Calu3 (cell line): ENCODE measurements at places on chromosomes 1 and 21.

DNA sequence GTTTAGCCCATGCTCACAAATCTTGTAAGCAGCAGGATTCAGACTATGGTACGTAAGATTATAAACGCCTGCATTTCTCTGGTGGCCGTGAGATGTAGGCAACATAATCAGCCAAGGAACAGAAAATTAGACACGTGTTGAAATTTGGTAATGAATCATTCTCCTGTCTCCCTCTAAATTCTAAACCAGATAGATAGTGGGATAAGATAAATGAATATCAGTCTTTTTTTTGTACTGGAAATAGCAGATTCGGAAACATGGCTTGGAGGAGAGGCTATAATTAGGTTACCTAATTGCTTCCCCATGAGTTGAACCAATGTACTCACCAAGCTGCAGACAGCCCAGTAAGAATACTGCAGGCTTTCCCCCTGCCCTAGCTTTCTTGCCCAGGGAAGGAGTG, 172.3 kb downstream of the TGFB2 start:
- DNase-seq, result no peak

GRCh38 chr1:223726380-223727001, 14.2 kb downstream of the CAPN2 start:
- peak; percentile 85 for DNase-seq

DNA sequence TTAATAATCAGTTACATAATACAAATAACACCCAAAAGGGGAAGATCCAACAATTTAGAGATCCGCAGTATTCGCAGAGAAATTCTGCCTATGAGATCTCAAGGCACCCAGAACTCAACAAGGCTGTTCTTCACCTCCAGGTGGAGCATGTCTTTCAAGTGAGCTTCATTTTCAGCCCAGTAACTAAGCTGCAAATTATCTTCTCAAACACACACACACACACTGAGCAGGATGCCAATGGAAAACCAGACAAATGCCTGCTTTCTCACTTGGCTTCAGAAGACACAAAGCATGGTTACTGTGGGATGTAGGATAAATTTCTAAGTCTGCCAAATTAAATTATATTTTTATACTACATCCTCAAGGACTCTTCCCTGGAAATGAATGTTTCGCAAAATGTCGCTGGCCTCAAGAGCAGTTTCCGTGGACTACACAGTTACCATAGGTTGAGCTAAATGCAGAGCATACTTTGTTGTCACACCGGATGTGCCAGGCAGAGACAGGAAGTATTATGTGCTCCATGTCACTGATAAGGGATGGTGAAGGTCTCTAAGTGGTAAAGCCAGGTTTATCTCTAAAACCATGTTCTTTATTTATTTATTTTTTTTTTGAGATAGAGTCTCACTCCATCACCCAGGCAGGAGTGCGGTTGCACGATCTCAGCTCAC, 30.3 kb downstream of the UBR4 start:
- no peak for DNase-seq

GRCh38 chr1:18178111-18178510, 70.5 kb downstream of the IGSF21 start:
- no peak for DNase-seq

DNA sequence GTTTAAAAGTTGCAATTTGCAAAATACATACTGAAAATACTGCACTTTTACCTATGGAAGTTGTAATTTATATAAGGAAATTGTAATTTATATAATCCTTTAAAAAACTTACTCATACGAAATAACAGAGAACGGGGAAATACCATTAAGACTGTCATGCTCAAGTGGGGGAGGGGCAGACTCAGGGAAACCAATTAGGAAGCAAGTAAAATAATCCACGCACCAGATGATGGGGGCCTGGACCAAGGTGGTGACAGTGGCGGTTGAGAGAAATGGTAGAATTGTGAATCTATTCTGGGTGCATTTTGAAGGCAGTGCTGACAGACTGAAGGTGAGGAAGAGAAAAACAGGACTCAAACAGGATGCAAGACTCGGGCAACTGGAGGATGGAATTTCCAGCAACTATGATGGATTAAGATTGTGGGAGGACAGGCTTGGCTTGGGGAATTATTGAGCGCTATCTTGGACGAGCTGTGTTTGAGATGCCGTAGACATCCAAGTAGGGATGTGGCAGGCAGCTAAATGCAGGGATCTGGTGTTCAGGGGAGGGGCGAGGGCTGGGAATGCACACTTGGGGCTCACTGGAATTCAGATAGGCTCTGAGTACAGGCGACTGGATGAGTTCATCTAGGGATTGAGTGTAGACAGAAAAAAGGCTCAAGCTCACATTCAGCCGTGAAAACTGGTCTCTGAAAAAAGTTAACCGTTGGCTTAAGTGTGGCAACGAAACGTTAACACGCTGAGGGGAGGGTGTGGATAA, 977 bp downstream of the LCA5L start:
- DNase-seq, result no peak

DNA sequence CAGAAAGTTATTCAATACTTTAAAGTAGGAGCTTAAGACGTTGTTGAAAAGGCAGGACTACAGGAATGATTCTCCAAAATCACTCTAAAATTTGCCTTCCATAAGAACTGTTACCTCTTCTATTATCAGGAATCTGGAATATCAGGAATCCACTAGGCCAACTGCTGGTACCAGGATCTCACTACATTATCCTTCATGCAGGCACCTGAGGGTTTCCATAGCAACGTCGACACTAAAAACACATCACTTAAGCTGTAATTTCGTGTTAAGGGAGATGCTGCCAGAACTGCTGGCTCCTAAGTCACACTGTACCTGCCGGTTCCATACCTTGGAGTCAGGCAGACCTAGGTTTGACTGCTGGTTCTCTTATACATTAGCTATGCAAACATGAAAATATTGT, 139.7 kb upstream of the C1orf87 start:
- no peak for DNase-seq

- DNase-seq, result no peak
Measured at GRCh38 chr1:1599030-1599934, 653 bp downstream of the FNDC10 start.

DNA sequence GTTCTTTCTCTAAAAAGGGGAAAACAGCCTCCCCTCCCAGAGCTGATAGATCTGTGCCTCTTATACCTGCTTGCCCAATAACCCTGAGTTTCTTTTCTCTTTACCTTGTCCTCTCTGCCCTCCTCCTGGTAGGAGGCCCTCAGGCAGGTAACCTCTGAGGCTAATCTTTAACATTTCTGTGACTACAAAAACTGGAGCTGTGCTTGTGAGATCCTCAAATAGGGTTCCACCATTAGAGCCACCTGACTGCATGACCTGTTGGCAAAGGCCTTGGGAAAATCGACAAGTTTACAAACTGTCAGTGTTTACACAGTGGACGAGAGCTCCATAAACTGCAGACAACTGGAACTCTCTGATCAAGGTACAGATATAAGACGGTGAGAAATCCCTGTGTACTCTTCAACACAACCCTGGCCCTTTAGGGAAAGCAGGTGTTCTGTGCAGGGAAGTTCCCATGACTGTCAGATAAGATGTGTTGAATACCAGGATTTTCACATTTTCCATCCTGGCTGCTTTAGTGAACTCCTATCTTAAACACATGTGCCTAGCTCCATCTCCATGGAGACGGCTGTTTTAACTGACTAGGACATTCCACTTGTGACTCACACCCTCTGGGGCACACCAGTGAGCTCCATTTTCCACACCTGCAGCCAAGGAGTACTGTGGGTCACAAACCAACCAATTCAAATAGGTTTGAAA, 38.3 kb downstream of the ECE1 start:
- peak; percentile 30 for DNase-seq

DNA sequence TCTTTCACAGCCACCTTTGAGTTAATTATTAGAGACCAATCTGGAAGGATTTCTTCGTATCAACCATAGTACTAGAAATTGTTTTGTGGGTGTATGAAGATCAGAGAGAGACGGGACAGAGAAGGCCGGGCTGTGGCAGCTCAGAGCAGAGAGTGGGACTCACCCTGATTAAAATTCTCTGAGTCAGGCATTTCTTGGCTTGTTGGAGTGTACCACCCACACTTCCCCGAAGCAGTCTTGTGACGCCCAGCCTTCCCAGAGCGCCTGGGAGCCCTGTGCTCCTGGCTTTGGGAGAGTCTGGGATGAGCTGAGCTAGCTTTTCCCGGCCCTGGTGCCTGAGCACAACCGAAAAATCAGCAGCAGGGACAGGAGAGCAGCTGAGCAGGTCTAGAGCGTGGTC, 19.4 kb downstream of the PLEKHM2 start:
- no peak for DNase-seq

DNA sequence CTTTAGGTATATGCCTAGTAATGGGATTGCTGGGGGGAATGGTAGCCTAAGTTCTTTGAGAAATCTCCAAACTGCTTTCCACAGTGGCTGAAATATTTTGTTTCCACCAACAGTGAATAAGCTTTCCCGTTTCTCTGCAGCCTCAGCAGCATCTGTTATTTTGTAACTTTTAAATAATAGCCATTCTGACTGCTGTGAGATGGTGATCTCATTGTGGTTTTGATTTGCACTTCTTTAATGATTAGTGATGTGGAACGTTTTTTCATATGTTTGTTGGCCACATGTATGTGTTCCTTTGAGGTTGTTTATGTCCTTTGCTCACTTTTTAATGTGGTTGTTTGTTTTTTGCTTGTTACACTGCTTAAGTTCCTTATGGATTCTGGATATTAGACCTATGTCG, 237.4 kb downstream of the CENPF start:
- DNase-seq, result no peak
